ENCODE measurements at places on chromosomes 12 and 14.

DNA sequence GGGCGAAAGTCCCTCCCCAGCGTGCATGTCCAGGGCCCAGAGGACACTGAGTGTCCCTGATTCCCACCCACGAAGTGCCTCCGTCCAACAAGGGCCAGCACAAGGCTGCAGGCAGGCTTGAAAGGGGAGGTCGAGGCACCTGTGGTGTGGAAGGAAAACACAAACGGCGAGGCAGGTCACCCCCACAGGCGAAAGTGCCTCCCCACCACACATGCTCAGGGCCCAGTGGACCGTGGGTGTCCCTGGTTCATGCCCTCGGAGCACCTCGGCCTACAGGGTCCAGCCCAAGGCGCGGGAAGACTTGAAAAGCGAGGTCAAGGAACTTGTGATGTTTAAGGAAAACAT, 370.4 kb downstream of the ALG10 start:
- no peak for DNase-seq

DNA sequence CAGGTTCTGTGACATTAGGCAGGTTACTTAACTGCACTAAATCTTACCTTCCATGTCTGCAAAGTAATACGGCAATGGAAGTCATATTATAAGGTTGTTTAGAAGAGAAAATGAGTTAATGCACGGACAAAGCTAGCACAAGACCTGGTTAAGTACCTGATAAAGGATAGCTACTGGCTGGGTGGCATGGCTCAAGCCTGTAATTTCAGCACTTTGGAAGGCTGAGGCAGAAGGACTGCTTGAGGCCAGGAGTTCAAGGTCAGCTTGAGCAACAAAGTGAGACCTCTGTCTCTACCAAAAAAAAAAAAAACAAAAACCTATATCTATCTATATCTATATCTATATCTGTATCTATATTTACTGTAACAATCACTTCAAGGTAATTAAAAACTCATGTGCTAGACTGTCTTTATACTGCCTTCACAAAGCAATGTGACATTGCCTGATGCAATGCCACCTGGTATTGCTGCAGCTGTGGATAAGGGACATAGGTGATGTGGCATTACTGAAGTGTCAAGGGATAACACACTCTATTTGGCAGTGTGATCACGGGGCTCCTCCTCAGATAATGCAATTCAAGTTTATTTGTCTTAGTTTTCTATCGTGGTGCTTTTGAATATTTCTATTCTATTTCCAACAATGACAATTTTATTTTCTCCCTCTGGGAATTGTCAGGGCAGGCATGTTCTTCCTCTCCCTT, 107.1 kb downstream of the PAX9 start:
- DNase-seq: no peak

DNA sequence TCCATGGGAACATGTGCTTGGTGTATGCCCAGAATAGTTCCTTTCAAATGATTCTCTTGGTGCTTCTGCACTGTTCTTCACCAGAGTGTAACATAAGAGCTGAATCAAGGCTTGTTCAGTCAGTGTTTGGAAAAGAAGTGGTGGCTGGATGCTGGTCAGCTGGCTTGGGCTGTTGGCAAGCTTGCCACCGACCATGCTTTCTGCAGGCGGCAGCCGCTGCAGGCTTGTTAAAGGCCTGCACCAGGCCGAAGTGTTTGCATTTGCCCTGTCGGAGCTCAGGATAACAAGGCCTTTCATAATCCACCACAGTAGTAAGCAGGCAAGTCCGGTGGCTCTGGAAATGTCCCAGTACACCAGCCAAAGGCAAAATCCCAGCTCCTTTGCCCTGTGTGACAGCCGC, 26.9 kb downstream of the DAAM1 start:
- DNase-seq: peak; percentile 89

- DNase-seq: no peak
These were observed 101.5 kb upstream of the USP15 start for GRCh38 chr12:62158461-62159360.

- DNase-seq: no peak
These were observed 183.5 kb upstream of the PLEKHG7 start for GRCh38 chr12:92519284-92519683.

DNA sequence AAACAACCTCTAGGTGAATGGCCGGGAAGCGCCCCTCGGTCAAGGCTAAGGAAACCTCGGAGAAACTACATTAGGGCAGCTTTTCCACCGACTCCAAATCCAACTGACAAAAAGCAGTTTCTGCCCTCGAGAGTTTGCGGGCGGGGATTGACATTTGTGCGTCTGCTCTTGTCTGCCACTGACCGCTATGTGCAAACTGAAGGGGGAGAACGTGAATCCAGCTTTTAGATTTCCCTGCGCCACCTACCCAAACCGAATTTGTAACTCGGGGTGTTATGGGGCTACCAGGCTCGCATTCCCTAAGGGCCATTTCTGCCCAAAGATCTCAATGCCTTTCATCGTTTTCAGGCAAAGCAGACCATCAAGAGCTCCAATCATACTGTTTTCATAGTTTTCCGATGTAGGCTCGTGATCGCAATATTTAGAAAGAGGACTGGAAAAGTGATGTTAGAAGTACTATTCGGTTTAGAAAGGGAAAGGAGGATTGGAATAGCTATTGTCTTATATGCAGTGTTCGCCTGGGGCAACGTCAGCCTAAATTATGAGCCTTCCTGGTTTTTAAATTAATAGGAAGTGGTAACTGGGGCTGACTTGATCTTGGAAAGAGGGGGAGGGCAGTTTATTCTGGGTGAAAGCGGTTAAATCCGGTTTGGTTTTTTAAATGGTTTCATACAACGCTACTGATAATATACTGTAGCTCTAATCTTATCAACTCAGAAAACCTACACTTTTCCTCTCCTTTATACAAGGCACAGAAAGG, 45.4 kb downstream of the BCAT1 start:
- DNase-seq: no peak

GRCh38 chr12:42284157-42284556, 41.7 kb downstream of the ZCRB1 start:
- DNase-seq: no peak

- no peak for DNase-seq
These were observed 702.7 kb downstream of the TMTC2 start for GRCh38 chr12:83389237-83389996.

DNA sequence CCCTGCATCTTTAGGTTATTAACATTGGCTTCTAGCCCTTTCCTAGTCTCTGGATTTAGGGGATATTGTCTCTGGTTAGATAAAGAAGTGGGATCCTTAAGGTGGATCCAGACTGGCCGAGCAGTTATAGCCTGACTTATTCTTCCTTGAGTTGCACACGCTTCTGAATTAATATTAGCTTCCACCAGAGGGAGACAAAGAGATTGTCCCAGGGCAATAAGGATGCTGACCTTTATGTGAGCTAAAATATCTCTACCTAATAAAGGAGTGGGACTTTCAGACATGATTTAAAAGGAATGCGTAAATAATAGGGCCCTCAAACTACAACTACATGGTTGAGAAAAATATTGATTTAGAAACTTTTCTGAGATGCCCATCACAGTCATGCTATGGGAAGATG, 139.7 kb downstream of the SLCO1B3 start:
- no peak for DNase-seq

DNA sequence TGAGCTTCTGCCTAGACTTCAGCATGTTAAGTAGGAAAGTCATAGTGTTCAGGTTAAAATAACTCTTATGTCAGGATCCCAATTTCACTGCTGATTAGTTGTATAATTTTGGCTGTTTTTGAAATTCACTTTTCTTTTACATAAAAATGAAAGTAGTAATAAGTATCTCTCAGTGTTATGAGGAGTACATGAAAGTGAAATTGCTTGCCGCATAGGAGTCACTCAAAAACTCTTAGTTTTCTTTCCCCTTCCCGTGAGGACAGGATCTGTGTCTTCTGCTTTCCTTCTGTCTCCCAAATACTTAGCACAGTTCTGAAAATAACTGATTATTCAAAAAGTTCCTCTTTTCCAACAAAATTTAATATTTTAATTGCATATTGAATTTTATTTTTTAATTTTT, 100.5 kb downstream of the SLC38A4 start:
- no peak for DNase-seq

GRCh38 chr12:87848248-87848868, 180.8 kb downstream of the C12orf50 start:
- no peak for DNase-seq

GRCh38 chr12:65821336-65821735, 2.9 kb upstream of the HMGA2 start:
- DNase-seq: no peak

DNA sequence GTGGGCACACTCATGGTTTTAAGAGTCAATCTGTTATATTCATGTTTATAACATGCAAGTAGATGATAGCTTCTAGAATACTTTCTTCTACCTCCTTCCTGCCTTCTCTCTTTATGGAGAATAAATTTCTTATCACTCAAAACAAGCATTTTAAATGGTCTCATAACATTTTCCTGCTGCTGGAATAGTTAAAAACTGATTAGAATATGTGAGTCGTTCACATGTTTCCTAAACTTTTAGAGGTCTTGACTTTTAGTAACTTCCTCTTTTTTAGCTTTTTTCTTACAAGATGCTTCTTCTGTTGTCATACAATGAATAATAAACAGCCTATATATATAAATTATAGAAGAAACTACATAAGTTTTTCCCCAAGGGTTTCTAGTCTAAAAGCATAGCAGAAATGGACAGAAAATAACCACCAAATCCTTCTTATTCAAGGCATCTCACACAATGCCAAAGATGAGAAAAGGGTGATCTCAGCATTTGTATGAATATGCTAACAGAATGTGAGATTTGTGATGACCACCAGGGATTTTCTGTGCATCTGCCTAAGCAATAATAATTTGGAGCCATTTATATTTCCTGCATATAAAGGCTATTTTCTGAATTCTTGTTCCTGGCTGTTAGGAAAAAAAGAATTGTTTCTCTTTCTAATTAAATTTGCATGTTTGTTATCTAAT, 127.8 kb downstream of the DAAM1 start:
- DNase-seq: no peak

- no peak for DNase-seq
These were observed 566.5 kb downstream of the LRFN5 start for GRCh38 chr14:42173206-42173605.

DNA sequence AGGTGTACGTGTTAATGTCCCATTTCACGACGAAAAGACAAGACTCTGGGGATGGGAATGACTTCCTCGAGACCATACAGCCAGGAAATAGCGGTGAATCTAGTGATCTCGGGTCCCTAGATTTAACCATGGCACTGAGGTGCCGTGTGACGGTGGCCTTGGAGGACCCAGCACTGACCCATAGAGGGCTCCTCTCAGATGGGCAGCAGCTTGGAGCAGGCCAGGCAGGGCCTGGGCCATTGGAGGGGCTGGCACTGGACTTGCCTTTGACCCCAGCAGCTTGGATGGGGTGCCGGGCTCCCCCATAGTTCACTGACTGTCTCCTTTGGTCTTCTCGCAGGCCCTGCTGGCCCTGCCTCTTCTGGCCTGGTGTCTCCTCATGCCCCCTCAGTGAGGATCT, 5.4 kb downstream of the TCL1B start:
- DNase-seq: no peak

DNA sequence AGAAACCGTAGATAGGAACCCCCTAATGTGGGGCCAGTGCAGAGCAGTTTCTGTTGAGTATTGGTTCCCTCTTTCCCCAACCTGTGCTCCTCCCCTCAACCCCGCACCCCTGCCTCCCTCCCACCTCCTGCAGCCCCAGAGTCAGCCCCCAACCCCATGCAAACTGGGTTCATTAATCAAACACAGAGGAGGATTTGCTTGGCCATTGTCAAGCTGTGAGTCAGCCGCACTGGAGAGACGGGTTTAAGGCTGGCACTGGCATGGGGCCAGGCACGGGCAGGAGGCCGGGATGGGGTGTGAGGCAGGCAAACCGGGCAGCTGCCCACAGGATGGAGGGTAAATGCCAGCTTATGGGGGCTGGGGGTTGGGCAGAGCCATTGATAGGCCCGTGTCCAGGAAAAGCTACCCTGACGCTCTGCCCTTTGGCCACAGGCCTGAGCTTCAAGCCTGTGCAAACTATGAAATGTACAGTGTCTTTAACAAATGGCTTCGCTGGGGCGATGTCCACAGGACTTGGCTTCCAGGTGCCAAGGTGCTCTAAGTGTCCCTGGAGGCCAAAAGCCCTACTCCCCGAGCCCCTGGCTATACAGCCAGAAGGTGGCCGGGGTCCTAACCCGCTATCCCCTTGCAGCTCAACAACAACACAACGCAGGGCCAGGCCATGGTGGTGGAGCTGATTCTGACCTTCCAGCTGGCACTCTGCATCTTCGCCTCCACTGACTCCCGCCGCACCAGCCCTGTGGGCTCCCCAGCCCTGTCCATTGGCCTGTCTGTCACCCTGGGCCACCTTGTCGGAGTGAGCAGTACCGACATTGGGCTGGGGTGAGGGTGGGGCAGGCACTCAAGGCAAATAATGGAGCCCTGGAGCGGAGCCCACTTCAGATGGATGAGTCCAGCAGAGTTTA, 1.4 kb downstream of the AQP5 start:
- peak; percentile 91 for DNase-seq

DNA sequence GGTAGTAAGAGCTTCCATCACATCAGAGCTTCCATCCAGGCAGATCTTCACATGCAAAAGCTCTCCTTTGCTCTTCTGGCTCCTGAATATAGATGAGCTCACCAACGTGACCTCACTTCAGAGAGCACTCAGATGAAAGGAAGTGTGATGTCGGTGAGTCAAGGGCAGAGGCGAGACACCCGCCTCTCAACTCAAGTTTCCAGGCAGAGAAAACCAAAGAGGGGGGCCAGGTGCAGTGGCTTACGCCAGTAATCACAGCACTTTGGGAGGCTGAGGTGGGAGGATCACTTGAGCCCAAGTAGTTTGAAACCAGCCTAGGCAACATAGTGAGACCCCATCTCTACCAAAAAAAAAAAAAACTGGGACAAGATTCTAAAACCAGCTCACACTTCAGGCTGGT, 126.9 kb downstream of the DUSP6 start:
- DNase-seq: no peak

DNA sequence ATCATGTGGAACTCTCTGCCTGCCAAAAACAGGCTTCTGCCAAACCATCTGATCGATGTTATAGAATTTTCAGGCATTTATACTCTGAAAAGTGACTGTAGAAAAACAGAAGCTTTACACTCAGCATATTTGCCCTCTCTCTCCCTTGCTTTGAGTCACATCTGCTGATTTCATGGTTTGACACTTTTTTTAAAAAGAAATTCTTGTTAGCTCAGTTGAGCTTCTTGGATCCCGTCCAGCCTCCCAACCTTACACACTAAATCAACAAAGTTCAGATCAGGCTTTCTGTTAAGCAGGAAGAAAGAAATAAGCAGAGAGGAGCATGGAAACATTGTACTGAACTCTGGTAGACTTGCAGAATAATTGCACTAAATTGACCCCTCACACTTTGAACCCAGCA, 193.6 kb upstream of the SEL1L start:
- DNase-seq: no peak

DNA sequence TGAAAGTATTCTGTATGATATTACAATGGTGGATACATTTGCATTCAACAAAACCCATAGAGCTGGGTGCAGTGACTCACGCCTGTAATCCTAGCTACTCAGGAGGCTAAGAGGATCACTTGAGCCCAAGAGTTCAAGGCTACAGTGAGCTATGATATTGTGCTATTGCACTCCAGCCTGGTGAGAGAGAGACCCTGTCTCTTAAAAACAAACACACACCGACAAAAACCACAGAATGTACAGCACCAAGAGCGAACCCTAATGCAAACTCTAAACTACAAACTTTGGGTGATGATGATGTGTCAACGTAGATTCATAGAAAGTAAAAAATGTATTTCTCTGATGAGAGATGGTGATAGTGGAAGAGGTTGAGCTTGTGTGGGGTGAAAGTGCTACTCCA, 8.6 kb downstream of the CAPRIN2 start:
- DNase-seq: no peak

- DNase-seq: no peak
These were observed 110.8 kb downstream of the EMP1 start for GRCh38 chr12:13307143-13307816.

All from upper lobe of left lung (tissue), 6 donors.